ENCODE measurements at places on chromosomes 13 and 19.

GRCh38 chr19:55452749-55453346 lies 8.6 kb downstream of the ISOC2 start:
- peak; percentile 92 for DNase-seq

DNA sequence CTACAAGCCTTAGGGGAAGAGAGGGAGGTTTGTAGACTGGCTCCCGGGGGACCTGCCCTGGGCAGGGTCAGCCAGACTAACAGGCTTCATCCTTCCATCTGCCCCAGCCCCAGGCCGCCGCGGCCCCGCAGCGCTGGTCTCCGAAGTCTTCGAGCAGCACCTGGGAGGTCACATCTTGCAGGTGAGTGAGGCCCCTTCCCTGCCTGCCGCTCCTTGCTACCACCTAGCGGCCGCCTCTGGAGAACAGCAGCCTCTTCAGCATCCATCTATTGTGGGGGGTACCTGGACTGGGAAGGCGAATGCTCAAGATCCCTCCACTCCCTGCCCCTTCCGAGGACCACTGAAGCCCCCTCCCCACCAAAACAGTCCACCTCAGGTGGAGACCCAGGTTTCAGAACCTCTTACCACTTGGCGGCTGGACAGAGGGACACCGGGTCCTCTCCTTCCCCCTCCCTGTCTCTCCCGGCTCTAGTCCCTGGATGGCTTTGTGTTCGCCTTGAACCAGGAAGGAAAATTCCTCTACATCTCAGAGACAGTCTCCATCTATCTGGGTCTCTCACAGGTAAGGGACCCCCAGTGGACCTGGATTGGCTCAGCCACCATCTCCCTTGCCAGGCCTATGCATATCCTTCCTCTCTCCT lies 12.7 kb downstream of the NPAS1 start:
- DNase-seq, result peak; percentile 7

DNA sequence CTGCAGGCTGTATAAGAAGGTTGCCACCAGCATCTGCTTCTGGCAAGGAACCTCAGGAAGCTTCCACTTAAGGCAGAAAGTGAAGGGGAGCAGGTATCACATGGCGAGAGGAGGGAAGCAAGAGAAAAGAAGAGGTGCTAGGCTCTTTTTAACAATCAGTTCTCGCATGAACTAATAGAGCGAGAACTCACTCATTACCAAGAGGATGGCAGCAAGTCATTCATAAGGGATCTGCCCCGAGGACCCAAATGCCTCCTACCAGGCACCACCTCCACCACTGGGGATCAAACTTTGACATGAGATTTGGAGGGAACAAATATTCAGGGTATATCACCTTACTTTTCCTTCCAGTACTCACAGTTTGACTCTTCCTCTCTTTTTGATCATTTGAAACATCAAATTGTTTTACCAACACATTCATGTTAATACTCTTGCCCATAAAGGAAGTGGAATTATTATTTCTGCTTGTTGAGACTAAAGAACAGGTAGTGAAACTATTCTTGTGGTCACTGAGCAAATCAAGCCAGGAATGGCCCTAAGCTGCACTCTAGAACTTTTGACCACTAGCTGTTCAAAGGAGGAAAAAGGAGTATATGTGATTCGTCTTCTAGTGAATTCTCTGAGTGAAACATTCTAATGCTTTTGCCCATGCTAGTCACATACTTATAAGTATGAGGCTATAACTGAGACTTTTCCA lies 45.0 kb downstream of the LACC1 start:
- DNase-seq, result no peak

DNA sequence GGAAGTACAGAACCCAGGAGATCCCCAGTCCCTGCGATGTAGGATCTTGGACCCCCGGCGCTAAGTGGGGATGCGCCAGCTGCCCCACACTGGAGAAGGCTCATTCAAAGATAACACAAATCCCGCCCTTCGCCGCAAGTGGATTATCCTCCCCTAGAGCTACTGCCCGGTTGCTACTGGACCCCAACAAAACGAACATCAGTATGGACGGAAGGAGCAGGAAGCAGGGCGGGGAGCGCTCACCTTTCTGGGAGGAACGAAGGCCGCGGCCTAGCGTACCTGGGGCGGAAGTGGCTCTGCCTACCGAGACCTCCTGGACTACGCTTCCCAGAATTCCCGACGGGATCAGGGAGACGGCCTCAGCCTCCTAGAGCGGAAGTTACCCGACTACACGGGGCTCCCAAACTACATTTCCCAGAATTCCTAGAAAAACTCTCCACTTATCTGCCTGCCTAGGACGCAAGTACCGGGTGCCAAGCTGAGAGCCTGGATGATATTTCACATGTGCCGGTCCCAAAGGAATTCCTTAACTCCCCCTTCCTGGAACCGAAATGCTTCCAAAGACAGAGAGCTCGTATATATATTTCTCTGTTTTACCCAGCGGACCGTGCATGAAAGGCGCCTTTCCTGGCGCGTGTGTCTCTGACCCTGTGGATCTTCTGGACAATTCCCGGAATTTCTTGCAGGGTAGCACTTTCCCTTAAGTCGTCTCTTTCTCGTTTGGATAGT lies at the start of gene ZNF112:
Gene ZNF112 (minus strand): TSS at position 298 of the 729 bp plus-strand sequence. CDS start 16,141 bp downstream, outside the sequence.
- peak; percentile 89 for DNase-seq

DNA sequence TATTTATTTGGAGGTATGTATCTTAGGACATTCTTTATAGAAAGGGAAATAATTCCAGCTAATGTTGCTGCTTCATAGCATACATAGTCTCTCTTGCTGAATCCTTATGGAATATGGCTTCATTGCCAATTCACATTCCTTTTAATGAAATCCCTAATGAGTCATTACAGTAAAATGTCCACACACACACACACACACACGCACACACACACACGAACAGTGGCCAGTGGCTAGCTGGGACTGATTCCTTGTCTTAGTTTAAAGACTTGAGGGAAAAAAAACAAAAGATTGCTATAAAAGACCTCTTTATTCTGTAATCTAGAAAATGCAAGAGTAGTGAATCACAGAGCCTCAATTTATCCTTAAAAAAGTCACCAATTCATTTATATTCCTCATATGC lies 301.6 kb downstream of the SLITRK6 start:
- no peak for DNase-seq

GRCh38 chr13:40208517-40208916 lies 457.9 kb downstream of the FOXO1 start:
- no peak for DNase-seq

GRCh38 chr19:37572203-37572602 lies 22.4 kb downstream of the ZNF571 start:
- DNase-seq, result no peak

- DNase-seq, result no peak
Observed at GRCh38 chr13:45466359-45466758, 1.6 kb downstream of the COG3 start.

DNA sequence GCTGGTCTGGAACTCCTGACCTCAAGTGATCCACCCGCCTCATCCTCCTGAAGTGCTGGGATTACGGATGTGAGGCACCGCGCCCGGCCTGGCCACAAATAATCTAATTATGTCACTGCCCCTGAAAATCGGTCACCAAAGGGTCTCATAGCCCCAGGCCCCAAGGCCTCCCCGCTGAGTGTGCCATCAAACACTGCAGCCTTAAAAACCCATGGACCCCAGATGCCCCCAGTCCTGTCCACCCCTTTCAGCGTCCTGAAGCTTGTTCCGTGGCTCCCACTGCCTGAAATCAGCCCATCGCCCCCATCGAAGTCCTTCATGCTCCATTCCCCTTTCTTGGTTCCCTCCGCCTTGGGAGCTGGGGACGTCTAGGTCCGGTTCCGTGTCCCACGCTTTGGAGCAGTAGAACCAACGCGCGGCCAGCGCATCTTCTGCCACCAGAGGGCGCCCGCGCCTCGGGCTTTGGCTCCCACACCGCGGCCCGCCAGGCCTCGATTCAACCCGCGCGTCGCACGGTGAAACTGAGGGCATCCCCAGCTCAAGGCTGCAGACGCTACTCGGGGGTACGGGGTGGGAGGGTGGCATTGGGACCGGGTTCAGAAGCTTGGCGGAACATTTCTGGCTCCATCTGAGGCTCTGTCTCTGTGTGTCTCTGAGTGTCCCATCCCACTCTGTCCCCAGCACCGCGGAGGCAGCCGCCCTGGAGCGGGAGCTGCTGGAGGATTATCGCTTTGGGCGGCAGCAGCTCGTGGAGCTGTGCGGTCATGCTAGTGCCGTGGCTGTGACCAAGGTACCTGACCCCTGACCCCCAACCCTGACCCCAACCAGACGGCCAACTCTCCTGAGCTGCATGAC lies 3.5 kb downstream of the YJEFN3 start:
- DNase-seq, result peak; percentile 66

DNA sequence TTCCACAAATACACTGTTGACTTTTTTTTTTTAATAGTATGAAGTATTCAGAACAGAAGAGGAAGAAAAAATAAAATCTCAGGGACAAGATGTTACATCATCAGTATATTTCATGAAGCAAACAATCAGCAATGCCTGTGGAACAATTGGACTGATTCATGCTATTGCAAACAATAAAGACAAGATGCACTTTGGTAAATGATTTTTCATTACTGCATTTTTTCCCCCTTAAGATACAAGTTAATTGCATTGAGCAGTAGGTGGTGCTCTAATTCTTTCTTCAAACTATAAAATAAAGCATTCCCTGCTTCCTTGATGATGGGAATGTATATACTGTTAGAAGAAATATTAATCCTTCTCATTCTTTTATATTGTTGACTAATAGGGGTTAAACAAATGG lies 17.1 kb downstream of the UCHL3 start:
- no peak for DNase-seq

- no peak for DNase-seq
Observed at GRCh38 chr13:92560883-92561282, 665.7 kb upstream of the GPC6 start.

GRCh38 chr13:56400774-56401173 lies 739.9 kb upstream of the PRR20A start:
- no peak for DNase-seq

- DNase-seq, result no peak
Observed at GRCh38 chr19:34181111-34181864, 9.0 kb downstream of the LSM14A start.

GRCh38 chr13:113297370-113298042 lies 467 bp downstream of the LAMP1 start:
- peak; percentile 59 for DNase-seq

DNA sequence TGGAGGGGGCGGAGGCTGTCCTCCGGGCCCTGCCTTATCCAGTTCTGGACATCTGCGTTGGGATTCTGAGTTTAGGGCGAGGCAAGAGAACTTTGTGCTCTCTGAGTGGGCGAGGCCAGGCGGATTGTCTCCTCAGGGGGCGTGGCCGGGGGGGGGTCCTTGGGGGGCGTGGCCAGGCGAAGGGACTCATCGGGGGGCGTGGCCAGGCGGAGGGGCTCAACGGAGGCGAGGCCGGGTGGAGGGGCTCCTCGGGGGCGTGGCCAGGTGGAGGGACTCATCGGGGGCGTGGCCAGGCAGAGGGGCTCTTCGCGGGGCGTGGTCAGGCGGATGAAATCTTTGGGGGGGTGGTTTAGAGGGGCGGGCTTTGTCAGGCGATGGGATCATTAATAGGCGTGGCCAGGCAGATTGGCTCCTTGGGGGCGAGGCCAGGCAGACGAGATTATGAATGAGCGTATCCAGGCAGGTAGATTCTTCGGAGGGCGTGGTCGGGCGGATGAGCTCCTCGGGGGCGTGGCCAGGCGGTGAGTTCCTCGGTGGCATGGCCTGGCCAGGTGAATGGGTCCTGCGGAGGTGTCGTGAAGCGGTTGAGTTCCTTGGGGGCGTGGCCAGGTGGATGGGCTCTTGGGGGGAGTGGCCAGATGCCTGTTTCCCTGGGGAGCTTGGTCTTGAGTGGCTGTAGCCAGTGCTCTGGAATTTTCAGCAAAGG lies 10.3 kb upstream of the CACNG7 start:
- no peak for DNase-seq

- DNase-seq, result no peak
Observed at GRCh38 chr13:80224468-80224867, 116.5 kb downstream of the SPRY2 start.

DNA sequence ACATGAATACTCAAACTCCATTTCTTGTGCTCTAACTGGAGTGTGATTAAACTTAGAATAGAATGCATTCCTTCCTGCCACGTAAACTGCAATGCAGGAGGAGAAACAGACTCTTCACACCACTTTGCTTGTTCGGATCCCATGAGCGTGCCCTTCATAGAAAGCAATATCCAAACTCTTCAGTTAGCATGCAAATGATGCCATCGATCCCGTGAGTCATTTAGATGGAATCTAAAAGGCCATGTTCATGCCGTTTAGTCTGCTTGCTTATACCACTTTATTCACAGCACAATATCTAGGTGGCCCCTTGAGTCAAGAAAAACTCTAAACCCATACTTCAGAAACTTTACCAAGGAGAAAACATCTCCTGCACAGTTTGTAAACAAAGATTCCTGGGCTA lies 225.8 kb downstream of the OXGR1 start:
- no peak for DNase-seq

DNA sequence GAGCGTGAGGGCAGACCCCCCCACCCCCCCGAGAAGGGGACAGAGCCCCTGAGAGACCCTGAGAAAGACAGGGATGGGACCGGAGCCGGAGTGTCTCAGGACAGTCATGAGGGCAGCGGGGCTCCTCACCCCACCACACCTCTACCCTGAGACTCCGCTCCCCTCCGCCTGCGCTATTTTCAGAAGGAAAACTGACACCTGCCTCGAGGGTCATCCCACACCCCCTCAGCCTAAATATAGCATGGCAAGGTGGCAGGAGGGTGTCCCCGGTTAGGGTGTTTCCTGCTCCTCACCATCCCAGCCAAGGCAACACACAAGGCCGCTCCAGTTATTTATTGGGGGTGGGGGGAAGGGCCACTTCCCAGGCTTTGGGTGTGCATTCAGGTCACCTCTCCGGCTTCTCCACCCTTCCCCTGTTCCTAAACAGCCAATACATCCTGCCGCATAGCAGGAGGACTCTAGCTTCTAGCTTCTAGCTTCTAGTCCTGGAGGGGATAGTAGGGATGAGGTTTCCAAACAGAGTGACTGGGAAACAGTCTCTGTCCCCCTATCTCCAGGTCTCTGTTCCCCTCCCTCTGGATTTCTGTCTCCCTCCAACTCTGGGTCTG lies 1.4 kb upstream of the NTF4 start:
- DNase-seq, result no peak

Measured in C1 segment of cervical spinal cord (tissue), 14 donors.